ENCODE measurements at places on chromosomes 5 and 9.

- DNase-seq = no peak
Measured at GRCh38 chr9:110008663-110009062, 199.3 kb downstream of the C9orf152 start.

DNA sequence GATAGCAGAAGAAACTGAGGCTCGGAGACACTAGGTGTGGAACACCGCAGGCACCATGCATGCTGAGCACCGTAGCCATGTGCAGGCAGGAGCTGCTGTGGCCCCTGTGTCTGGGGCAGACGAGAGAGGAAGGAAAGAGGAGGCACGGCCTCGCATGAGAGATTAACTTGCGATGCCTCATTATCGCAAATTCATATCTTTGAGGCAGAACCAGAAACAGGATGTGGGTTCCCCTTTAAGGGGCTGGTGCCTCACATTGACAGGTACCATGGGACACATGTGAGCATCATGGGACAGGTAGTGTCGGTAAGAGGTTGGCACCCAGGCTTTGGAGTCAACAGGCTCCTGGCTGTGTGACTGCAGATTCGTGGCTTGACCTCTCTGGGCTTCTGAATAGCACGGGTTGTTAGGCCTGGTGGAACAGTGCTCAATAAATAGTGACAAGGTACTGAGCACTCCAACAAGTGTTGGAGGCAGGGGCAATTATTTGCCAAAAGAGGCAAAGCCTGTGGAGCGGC, 40.8 kb downstream of the NAIF1 start:
- peak; percentile 93 for DNase-seq

DNA sequence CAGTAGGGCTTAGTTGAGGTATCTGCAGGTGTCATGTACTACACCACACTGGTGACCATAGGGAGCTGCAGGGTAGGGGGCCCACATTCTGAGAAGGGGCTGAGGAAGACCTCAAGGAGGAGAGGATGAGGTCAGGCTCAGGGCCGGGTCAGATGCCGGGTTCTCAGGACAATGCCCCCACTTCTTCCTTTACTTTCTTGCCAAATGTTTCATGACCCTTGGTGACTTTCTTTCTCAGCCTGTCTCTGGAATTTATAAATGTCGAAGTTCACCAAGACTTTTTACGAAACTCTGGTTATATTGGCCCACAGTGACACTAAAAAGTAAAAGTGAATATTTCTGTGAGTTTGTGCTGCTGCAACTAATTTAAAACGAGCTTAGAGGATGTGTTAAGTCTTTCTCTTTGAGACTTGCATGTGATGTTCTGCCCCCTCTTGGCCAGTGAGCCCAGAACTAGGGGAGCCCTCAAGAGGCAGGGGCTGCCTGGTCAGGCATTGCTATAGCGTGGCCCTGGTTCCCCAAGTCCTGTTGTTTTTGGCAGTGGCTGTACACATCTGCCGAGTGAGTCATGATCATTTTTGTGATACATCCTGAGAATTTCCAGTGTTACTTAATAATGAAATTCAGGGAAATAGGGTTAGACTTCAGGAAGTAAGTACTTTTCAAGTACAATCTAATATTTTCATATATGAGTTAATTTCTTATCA, 11.2 kb downstream of the ACO1 start:
- DNase-seq = no peak

DNA sequence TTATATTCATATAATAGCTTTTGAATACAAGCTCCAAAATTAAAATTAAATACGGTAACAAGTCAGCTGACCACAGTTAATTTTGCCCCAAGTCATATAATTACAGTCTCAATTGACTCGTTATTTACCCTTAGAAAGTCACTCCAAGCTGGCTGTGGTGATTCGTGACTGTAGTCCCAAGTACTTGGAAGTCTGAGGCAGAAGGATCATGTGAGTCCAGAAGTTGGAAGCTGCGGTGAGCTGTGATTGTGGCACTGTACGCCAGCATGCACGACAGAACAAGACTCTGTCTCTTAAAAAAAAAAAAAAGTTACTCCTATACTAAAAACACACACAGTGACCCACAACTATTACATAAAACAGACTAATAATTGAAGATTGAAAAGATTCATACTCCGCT, 31.6 kb upstream of the DTWD2 start:
- DNase-seq = no peak

- no peak for DNase-seq
Measured at GRCh38 chr5:180026734-180027458, 44.7 kb downstream of the RNF130 start.

GRCh38 chr5:92023555-92023954, 640.4 kb upstream of the ARRDC3 start:
- no peak for DNase-seq

- DNase-seq = no peak
Measured at GRCh38 chr5:82622205-82622604, 344.1 kb upstream of the RPS23 start.

GRCh38 chr5:96876292-96876850, at the start of gene ERAP2:
ERAP2 (plus strand) TSS chr5:96876500; CDS start chr5:96879686, 3,186 bp downstream.
- no peak for DNase-seq

DNA sequence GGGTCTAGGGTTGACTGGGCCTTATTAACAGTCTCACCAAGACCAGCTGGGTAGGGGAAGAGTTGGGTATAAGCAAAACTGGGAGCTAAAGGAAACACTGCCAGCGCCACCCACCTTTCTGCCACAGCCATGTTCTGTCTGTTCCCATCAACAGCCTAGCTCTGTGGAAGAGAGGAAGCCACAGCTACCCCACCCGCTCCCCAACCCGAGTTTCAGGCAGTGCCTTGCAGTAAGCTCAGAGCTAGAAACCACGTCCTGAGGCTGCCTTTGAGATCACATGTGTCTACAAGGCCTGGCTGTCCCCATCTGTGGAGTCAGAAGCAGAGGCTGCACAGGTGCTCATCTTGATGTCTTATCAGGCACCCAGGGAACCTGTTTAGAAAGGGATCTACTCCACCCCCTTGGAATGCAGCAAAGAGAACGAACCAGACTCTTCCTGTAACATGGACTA, 15.3 kb downstream of the HNRNPH1 start:
- peak; percentile 61 for DNase-seq

DNA sequence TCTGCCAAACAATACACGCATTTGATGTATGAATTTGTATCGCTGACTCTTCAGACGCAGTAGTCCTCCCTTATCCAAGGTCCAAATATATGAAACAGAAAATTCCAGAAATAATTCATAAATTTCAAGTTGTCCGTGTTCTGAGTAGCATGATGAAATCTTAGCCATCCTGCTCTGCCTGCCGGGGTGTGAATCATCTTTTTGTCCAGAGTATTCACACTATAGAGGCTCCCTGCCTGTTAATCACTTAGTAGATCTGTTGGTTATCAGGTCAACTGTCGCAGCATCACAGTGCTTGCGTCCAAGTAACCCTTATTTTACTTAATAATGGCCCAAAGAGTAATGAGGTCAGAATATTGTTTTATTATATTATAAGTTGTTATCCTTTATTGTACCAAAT, 268.1 kb downstream of the DOCK8 start:
- DNase-seq = no peak

DNA sequence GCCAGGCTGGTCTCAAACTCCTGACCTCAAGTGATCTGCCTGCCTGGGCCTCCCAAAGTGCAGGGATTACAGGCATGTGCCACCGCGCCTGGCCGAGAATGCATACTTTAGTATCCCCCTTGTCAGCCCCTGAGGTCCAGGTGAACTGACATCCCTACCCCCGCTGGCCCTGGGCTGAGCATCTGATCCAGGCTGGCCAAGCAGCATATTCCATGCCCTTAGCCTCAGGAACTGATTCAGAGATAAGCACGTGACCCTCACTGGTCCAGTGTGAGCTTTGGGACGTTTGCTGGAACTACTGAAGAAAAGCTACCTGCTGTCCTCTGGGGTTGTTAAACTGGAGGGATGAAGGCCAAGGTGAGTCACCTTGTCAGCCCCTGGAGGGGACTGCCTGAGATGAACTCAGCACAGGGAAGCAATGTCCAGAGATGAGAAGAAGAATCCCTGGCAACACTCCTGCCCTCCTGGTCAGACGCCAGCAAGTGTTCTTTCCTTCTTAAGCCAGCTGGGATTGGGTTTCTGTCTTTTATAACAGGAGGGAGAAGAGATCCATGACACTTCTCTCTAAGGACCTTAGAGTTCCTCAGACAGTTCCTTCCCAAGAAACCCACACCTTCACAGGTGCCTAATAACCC, 59.1 kb upstream of the FBXW11 start:
- DNase-seq = no peak

GRCh38 chr9:13032585-13032984, 246.9 kb downstream of the MPDZ start:
- no peak for DNase-seq

- peak; percentile 18 for DNase-seq
Measured at GRCh38 chr5:52705720-52706119, 82.0 kb upstream of the ITGA1 start.

DNA sequence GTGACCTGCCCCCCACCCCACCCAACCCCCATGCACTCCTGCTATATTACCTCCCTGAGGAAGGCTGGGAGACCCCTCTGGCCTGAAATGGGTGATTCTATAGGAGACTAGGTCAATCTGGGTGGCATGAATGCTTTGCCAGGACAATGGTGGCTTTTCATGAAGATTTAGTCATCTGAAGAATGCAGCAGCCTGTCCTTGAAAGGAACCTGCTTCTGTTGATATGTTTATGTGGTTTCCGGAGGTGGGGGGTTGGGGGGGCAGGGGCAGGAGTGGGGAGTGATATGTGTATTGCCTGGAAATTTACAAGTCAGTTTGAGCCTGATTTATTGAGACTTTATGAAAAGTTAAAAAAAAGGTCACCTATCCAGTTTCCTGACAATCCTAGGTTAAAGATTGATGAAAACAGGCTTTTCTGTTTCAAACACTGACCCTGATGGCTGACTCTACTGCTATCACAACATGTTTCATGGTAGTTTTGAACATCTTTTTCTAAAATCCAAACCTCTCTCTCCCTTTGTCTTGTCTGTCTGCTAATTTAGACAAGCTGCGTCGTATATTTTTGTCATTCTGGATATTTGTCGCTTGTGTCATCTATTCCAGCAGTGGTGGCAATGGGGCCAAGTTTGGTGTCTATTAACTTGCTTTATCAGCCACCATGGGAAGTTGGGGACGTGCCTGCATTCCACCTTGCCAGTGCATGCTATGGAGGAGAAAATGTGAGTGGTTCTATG, 153.7 kb upstream of the EGFLAM start:
- no peak for DNase-seq

- DNase-seq = no peak
Measured at GRCh38 chr9:22047596-22047995, 38.5 kb upstream of the CDKN2B start.

DNA sequence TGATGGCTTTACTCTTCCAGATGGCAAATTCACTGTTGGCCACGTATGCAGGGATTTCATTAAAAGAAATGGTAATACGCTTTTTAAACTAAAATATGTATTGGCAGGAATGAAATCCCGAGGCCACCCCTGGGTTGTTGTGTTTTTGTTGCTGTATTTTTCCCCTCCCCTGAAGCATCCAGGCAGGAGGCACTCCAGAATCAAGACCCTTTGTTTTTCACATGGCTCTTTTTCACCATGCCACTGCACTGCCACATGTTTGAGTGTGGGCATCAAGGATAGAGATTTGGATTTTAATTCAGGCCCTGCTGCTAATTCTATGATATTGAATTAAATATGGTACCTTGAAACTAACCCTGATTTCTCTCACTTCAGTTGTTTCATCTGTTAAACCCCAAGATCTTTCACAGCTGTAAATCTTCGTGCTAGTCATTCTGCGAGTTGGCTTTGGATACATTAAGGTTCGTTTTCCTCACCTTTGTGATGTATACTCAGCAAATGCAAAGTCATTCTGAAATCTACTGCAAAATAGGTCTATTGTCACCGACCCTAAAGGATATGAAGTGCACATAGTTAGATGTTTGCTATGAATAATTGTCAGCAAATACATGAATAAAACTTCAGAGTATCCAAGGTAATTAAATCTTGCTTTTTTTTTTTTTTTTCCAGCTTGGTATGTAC, 533.4 kb downstream of the PTPRD start:
- DNase-seq = no peak
